ENCODE measurements at places on chromosomes 6 and 20. TPM values are rescaled to one million over a fixed set of nuclear protein-coding genes. Genes with fewer than 3 reads are reported as not detected.

PSMF1 gene
- total RNA-seq = 149 TPM

LGSN gene
- 0.05 TPM for total RNA-seq

NHSL1 gene
- 0.95 TPM for total RNA-seq

- DNase-seq = no peak
Observed at GRCh38 chr6:3900744-3901336, 51.7 kb downstream of the FAM50B start.

DNA sequence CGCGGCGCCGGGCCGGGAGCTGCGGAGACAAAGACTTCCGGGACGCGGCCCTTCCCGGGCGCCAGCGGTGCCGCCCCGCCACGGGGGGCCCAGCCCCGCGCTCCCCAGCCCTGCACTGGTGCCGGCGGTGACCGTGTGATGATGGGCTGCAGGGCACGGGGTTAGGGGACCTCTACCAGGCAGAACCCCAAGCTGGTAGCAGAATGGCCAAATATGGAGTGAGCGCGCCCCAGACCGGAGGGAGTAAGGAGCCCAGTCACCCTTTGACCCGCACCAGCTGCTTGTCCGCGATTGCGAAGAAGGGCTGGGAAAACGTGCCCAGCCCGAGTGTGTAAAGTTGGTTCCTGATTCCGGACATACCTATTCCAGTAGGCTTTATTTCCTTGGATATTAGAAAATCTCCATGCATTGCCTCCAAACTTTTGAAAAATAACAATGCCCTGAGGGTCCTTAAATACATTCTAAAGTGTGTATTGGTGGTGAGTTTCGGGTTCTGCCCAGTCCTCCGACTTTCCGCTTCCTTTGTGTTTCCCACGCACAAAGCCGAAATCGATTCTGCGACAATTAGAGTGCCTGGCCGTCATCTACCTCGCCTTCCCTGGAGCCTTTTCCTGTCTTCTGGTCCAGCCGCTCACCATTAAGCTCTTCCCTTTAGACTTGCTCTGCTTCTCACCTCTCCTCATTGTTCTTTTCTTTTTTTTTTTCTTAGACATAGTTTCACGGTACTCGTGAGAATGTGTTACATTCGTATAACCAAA is 1.1 kb downstream of the ABRACL start:
- peak; percentile 52 for DNase-seq

DNA sequence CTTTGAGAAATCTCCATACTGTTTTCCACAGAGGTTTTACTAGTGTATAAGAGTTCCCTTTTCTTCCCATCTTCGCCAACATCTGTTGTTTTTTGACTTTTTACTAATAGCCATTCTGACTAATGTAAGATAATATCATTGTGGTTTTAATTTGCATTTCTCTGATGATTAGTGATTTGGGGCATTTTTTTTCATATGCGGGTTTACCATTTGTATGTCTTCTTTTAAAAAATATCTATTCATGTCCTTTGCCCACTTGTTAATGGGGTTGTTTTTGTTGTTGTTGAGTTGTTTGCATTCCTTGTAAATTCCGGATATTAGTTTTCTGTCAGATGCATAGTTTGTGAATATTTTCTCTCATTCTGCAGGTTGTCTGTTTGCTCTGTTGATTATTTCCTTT is 167.1 kb downstream of the PRL start:
- DNase-seq = no peak

DNA sequence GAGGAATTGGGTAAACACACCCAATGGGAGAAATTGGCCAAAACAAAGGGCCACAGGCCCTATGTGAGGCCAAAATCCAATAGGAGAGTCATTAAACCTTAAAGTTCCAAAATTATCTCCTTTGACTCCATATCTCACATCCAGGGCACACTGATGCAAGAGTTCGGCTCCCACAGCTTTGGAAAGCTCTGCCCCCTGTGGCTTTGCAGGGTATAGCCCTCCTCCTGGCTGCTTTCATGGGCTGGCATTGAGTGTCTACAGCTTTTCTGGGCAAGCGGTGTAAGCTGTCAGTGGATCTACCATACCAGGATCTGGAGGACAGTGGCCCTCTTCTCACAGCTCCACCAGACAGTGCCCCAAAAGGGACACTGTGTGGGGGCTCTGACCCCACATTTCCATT is 160.5 kb downstream of the ADGRG6 start:
- no peak for DNase-seq

DNA sequence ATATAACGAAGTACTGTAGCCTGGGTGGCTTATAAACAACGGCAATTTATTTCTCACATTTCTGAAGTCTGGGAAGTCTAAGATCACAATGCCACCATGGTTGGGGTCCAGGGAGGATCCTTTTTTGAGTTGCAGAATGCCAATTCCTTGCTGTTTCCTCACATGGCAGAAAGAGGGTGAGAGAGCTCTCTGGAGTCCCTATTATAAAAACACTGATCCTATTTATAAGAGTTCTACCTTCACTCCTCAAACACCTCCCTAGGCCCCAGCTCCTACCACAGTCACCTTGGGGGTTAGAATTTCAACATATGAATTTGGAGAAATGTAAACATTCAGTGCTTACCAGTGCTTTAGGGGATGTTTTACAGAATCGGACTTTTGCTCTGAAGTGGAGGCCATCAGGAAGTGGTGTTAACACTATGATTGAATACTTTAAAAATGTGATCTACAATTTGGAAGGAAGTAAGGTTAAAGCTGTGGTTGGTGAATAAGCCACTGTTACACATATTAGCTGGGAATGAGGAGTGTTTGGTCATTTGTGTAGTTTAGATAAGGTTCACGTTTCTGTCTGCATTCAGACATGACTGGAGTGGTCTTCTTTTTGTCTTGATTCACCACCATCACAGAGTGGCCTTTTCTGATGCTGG is 79.9 kb upstream of the SPTLC3 start:
- no peak for DNase-seq

DNA sequence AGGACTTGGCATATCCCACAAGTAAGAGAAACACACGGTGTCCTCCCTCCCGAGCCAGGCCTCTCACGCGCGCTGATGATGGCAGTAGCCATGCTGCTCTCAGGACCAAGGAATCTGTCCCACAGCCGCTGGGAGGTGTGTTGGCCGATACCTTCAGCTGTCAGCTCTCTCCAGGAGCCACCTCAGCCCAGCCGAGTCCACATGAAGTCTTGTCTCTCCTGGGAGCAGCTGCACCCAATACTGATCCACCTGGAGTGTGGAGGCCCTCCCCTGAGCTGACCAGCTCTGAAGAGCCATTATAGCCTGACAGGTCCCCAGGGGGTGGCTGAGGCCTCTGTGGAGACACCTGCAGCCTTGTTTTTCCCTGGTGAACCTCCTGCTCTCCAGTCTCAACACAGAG is 23.8 kb upstream of the NXT1 start:
- no peak for DNase-seq

DNA sequence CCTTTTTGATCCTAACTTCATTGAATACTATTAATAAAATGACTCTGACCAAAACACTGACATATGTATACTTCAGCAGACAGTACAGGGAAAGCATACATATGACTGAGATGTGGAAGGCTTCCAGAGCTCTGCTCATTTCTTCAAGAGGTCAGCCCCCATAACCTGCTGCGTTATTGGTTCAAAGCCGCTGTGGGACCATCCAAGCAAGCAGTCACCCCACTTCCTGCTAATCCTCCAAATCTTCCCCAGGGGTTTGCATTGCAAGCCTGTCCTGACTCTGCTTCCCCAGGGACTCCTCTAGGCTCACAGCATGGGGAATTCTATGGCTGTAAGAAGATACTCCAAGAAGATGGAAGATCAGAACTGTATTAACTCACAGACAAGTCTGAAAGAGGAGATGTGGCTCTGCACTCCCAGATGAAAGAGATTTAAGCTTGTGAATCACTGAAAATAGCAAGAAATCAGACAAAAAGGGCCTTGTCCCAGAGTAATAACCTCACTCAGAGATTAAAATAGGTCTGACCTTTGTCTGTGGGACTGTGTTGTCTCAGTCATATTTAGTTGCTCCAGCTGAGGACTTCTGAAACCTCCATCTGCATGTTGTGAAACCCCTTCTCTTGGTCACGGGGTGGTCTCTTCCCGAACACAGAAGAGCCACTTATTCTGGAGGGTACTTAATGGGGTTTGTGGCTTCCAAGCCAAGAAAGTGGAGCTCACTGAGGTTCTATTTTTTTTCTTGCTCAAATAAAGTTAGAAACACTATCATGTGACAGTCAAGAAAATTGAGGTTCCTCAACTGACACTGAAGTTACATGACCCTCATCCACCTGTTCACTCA is 101.5 kb upstream of the MARCKS start:
- DNase-seq = no peak

DNA sequence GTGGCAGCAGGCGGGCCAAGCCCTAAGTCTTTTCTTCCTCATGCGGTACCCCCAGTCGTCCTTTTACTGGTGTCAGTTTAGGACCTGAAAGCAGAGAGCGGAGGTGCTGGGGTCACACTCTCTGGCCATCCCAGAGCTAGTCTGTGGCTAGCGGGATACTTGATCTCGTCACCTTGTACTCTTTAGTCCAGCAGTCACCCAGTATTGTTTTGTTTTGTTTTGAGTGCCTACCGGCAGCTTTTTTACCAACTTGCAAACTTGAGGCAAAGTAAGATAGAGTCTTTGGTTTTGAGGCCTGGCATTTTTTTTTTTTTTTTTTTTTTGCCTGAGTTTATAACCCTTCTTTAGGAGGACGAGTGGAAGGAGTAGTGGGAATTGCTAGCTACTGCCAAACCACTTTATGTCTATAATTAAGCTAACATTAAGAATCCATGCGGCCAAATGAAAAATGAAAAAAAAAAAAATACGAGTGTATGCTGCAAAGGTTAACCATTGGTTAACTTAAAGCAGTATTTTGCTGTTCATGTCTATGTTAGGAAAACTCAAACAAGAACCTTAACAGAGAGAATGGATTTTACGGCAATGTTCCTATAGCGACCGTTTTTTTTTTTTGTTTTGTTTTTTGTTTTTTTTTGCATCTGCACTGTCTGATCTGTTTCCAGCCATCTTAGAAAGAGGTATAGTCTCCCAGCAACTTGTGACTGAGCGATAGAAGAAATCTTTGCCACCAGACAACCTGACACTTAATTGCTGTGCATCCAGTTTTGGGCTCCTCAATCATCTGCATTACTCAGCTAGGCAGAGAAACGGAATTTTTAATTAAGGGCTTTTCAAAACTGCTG is 56.9 kb downstream of the FAM217A start:
- DNase-seq = no peak

- no peak for DNase-seq
Observed at GRCh38 chr6:26477426-26477825, 19.7 kb downstream of the BTN2A1 start.

DNA sequence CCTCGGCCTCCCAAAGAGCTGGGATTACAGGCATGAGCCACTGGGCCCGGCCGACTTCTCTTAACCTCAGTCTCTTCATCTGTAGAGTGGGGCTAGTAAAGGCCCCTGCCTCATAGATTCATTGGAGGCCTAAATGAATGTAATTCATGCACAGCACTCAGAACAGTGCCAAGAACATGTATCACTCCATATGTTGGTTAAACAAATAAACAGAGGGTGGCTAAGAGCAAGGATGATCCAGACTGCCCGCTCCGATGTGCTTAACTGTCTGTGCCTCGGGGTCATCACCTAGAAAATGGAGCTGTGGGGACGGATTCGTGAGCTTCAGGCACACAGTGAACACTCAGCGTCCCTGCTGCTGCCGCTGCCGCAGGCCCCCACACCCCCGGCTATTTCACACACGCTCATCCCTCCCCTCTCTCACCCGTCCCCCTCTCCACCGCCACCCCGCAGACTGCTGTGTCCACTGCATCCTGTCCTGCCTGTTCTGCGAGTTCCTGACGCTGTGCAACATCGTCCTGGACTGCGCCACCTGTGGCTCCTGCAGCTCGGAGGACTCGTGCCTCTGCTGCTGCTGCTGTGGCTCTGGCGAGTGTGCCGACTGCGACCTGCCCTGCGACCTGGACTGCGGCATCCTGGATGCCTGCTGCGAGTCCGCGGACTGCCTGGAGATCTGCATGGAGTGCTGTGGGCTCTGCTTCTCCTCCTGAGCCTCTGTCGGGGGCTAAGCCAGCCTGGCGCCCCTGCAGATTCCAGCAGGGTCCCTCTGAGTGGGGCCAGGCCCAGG is 14.8 kb downstream of the MDFI start:
- no peak for DNase-seq

- DNase-seq = no peak
Observed at GRCh38 chr6:160971171-160971570, 20.4 kb upstream of the MAP3K4 start.

DNA sequence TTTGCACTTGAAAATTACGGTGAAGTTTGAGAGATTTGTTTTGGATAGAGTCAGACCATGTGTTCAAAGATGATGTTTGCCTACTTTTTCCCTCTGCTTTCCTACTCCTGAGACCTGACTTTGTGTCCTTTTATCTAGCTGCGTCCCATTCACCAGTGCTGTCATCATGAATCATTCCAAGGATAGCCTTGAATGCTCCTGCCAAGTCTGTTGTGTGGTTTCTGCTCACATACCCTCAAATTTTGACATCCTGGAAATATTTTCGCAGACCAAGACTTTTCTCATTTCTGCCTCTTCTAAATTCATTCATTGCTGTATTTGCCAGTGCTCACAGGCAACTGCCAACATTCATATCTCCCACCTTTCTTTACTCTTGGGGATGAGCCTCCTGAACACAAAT is 175.9 kb upstream of the SCGN start:
- no peak for DNase-seq
